NCI-H187 (cell line): ENCODE measurements at places on chromosomes 5 and 9.

GRCh38 chr9:137449931-137450538, 8.9 kb upstream of the ENTPD8 start:
- no peak for DNase-seq

DNA sequence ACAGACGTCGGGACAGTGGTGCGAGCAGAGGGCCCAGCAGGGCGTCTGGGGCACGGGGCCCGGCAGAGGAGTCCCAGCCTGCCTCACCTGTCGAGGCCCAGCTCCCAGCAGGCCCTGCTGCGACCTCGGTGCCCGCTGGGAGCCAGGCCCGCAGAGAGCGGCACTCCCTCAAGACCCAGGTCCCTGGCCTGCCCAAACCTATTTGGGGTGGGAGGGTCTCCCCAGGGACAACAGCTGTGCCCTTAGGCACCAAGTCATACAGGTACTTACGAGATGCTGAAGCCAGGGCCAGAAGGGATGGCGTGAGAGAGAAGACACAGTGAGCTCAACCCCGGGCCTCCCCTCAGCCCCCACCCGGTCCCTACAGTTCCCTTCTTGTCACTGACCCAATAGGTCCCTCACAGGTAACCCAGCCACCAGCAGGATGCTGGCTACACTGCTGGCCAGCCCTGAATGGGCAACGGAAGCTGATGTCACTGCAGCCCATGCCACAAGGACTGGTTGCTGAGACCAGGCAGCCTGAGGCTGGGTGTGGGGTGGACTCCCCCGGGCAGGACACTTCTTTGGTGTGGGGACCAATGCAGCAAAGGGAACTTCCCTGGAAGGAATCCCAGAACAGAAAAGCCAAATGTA, 3.7 kb downstream of the NSMF start:
- no peak for DNase-seq

DNA sequence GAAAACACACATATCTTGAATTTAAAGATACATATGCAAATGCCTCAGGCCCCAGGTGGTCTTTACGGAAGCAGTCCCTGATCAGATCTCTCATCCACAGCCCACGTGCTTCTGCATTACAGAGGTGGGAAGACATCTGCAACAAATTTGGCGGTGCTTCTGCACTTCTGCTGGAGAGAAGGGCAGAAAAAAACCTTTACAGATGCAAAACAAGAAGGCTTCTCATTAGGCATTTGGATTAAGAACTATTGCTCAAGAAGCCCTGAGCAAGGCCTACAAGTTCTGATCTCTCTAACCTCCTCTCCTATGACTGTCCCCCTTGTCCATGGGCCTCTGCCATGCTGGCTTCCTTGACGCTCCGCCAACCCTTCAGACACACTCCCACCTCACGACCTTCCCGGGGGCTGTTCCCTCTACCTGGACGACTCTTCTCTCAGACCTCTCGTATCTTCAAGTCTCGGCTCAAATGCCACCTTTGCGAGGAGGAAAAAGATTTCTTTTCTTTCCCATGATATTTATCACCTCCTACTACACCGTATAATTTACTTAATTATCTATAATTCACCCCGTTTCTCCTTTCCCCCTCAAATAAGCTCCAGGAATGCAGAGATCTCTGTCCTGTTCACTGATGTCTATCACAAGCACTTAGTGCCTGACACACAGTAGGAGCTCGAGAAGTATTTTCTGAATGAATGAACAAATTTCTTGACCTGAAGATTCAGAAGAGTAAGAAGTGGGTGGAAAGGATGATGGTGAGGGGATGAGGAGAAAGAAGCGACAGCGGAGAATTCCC, 1.1 kb downstream of the MTMR12 start:
- no peak for DNase-seq

GRCh38 chr5:177520916-177521513, 4.3 kb upstream of the DDX41 start:
- DNase-seq: no peak

DNA sequence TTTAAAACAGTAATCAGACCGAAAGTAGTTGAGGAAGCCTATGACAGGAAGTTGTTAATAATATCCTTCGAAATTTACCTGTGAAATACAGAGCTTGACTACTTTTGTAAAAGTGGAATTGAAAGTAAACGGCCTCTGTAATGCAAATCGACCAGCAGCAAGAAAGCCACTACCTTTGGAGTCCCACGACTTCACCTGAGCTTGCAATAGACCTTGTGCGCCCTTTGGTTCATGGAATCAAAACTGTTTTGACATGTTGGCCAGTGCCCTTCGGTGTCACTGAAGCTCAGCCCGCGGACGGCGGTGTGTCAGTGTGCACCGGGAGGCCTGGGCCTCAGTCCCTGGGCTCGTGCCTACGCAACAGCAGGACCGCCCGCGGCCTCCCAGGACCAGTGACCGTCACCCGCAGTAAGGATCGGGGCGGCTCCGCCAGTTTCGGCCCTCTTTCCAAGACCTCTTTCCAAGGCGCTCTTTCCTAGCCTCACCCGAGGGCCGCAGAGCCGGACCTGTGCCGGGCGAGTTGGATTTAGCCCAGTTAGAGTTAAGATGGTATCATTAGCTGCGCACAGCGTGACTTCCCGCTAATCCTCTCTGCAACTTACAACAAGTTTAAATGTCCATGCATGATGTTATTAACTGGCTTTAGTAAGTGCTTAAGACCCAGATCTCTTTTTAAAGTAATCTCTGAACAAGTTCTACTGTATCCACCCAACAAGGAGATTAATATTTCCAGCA, 223.3 kb downstream of the MEF2C start:
- DNase-seq: no peak

DNA sequence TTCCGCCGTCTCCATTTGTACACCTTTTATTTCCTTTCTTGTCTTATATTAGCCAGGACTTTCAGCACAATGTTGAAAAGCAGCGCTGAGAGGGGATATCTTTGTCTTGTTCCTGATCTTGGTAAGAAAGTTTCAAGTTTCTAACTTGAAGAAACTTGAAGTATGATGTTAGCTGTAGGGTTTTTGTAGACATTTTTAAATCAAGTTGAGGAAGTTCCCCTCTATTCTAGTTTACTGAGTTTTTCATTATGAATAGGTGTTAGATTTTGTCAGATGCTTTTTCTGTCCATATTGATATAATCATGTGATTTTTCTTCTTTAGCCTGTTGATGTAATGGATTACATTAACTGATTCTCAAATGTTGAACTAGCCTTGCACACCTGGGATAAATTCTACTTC, 425.7 kb downstream of the PIK3R1 start:
- DNase-seq: no peak

GRCh38 chr9:125747765-125748445, 732 bp downstream of the PBX3 start:
- DNase-seq: no peak

- peak; percentile 53 for DNase-seq
Measured at GRCh38 chr5:137146402-137146890, 352.7 kb downstream of the SPOCK1 start.

- DNase-seq: no peak
Measured at GRCh38 chr9:10562581-10563343, 50.0 kb downstream of the PTPRD start.

GRCh38 chr5:320524-321229, 837 bp upstream of the AHRR start:
- no peak for DNase-seq

- DNase-seq: no peak
Measured at GRCh38 chr9:109238655-109239054, 71.6 kb upstream of the FRRS1L start.

GRCh38 chr5:73564675-73565074, 764 bp downstream of the ANKRA2 start:
- no peak for DNase-seq

DNA sequence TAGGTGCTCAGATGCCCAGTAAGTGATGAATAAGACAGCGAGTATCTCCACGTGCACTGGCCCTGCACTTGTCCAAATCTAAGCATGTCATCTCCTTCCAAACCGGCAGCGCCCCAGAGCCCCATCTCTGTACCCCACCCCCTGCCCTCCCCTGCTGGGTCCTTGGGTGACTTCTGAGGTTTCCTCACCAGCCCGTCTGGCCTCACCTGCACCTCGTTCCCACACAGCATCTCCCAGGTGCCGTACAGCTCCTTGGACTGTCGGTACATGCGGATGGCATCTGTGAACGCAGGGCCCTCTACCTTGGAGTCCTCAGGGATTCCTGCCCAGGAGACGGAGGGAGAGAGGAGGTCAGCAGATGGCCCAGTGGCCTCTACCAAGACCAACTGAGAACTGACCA, 66.3 kb downstream of the LRSAM1 start:
- no peak for DNase-seq

DNA sequence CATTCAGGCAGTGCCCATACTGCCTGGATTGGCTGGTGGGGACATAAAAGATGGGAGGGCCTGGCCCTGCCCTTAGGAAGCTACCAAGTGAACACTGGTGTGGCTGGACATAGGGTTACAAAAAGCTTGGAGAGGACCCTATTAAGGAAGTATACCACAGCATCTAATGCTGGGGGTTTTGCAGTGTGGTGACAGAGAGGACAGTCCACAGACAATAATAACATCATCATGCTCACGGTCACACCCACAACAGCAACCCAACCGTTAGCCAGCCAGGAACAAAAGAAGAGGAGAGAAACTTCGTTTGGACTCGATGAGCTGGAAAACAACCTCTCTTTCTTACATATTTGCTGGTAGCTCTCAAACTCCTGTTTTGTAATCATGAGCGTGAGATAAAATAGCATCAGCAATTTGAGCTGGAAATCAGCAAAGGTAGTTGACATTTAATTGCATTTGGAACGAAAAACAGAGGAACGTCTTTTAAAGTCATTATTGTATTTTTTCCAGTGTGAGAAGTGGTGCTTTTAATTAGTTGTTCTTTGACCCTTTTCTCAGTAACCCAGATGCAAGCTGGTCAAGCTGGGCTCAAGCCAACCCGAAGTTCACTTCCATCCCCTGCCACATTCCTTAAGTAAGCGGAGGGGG, 73.4 kb downstream of the NSG2 start:
- DNase-seq: no peak

DNA sequence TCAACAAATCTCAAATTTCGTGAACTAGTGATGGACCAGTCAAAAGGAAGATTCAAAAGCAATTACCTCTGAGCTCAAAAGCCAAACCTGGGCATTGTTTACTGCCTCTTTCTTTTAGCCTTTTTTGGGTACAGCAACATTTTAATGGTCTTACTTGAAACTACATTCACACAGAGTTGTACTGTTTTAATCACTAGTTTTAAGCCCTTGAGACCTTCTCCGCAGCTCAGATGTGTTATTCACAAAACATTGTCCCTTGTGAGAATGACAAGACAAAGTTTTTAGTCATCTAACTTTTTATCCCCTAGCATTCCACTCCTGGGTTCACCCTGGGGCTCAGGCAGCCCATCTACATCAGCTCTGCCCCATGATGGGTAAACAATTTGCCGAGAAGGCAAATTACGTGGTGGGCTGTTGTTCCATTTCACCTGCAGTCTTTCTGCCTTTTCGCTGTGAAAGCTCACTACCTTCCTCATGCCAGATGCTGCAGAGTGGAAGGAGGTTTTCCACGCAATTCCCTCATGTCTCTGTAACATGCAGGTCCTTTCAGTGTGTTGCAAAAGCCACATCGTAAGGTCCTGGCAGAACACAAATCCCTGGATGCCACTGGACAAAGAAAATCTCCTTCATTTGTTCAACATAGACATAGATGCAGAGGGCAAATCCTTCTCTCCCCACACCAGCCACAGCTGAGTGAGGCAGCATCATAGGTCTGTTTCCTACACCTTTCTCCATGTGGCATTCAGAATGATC, 175.7 kb downstream of the EBF1 start:
- no peak for DNase-seq

DNA sequence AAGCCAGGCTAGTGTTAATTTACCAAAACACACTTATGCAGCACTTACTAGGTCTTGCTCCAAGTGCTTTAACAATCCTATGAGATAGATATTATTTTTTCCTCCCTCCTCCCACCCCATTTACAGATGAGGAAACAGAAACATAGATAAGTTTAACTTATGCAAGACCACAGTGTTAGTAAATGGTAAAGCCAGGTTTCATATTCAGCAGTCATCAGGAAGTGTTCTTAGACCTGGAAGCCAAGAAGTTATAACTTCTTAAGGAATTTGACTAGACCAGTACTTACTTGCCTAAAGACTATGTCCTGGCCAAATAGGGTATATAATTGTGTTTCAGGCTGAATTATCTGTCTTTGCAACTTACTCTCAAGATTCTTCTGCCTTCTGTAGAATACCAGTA, 15.9 kb downstream of the ABHD17B start:
- no peak for DNase-seq

DNA sequence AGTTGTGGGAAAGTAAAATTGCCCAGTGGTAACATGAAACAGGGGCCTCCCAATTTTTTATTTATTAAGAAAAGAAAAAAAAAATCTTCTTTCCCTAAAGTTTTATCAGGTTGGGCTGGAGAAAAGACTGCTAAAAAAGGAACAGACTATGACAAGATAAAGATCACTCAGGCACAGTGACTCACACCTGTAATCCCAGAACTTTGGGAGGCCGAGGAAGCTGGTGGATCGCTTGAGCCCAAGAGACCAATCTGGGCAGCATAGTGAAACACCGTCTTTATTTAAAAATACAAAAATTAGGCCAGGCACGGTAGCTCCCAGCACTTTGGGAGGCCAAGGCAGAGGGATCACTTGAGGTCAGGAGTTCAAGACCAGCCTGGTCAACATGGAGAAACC, 312.5 kb downstream of the CETN3 start:
- DNase-seq: no peak

DNA sequence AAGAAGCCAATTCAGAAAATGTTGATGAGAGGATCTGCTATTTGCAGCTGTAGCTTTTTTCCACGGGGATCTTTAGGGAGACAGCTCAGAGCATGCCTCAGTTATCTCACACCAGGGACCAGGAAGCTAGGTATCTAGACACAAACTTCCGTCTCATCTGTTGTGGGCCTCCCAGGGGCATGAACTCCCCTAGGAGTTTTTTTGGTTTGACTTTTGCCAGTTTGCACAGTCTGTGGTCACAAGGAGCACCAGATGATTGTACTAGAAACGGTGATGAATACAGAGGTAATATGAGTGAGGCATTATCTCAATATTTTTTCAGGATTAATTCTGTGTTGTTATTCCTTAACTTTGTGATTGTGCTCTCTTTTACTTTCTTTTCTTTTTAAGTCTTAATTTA, 533.2 kb upstream of the SEMA6A start:
- no peak for DNase-seq

GRCh38 chr9:87570000-87570908, 72.6 kb downstream of the DAPK1 start:
- DNase-seq: no peak

GRCh38 chr5:172903790-172904189, 55.4 kb upstream of the RPL26L1 start:
- DNase-seq: no peak

DNA sequence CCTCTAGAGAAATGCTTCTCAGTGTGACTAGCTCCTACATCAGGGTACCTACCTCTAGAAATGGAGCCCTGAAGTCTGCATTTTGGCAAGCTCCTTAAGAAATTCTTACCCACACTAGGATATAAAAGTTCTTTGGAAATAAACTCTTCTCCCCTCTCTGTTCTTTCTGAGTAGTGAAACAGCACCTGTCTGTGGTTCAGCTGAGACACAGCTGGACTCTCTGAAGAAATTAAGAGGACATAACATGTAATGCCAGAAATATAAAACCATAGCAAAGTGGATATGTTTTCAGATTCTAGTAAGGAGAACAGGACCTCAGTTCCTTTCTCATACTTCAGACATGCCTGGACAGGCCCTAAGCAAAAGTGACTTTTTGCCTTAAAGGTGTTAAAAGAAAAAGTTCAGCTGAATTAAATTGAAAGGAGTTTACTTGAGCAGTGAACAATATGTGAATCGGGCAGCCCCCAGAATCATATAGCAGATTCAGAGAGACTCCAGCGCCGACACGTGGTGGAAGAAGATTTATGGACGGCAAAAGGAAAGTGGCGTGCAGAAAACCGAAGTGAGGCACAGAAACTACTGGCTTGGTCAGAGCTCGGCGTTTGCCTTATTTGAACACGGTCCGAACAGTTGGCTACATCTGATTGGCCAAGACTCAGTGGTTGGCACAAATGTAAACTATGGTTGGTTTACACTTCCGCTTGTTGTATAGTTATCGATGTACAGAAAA, 64.5 kb downstream of the PRKACG start:
- DNase-seq: peak; percentile 3
